ENCODE measurements at places on chromosomes 1 and 21. TPM values are rescaled to one million over a fixed set of nuclear protein-coding genes. Genes with fewer than 3 reads are reported as not detected.

Gene PTGER3
- under 0.01 TPM for total RNA-seq

Gene MEF2D
- total RNA-seq, result 2.9 TPM

Gene DENND1B
- 26.1 TPM for total RNA-seq

DNA sequence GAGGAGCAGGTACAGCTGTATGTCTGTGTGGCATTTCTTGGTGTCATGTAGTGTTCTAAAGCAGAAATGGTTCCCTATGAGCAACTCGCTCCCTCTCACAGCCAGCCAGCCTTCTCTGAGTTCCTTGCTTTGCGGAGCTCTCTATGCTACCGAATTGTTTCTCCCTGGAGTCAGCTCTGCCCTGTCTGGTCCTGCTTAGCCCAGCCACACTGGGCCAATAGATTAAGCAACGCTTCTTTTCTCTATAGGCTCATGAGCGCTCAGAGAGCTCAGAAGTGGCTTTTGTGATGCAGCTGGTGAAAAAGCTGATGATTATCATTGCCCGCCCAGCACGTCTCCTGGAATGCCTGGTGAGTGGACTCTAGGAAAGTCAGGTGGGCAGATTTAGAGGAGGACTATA is 113.1 kb downstream of the PIK3R3 start:
- peaks cover 22% of the 10 kb centered on the region for H3K36me3 ChIP-seq
- H3K4me1 ChIP-seq, result no peaks in the 10 kb centered on the region
- H3K27ac ChIP-seq, result no peak overlapping the region
- H3K4me3 ChIP-seq, result no peak overlapping the region
- DNase-seq, result no peak
- H3K27me3 ChIP-seq, result no peaks in the 10 kb centered on the region

DNA sequence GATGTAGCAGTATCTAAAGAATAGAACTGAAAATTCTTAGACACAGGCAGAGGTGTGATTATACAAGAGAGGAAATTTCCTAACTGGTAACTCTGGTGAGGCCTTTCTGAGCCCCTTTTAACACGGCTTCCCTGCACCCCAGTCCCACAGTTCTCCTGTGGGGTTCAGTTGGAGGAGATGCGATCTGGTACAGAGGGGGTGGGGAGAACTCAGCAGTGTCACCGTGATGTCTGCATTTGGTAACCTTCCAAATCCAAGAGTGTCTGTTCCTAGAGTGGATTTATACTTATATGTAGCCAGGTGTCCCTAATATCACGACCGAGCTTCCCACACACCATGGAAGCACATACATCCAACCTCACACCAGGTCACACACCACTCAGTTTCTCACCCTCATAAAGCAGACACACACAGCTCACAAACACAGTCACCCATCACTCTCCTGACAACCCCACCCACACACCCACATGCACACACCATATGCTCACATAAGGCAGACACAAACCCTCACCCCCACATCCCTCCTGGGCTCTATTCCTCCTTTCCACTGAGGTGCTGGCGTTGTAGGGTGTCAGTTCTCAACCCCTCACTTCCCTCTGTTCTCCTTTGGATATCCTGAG is 48.5 kb downstream of the RHBG start:
- H3K36me3 ChIP-seq, result no peaks in the 10 kb centered on the region
- H3K27me3 ChIP-seq, result peaks cover 85% of the 10 kb centered on the region
- DNase-seq, result no peak
- H3K4me3 ChIP-seq, result no peak overlapping the region

DNA sequence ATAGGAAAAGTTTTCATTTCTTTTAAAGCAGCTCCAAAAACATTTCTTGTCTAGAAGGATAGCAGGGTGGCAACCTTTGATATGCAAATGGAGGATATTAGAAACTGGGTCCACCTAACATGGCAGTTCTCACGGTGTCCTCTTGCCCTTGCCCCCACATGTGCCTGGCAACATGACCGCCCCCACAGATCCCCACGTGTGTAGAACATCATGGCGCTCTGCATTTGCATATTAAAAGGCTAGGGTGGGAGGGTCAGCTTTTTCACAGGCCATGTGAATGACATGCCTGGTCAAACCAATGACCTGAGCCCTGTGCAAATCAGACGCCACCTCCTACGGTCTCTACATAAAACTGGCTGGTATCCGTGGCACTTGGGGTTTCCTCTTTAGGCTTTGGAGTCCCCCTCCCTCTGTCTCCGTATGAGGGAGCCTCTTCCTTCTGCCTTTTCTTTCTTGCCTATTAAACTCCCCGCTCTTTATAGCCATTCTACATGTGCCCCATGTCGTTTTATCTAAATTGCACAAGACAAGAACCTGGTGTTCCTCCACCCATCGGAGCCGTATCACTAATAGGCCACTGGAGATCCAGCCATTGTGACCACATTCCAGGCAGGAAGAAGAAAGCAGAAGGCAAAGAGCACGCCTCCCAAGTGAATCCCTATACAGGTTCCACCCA is 71.3 kb downstream of the WDR4 start:
- H3K27ac ChIP-seq, result no peak overlapping the region
- H3K4me3 ChIP-seq, result no peak overlapping the region
- no peaks in the 10 kb centered on the region for H3K4me1 ChIP-seq
- no peak for DNase-seq
- H3K36me3 ChIP-seq, result no peaks in the 10 kb centered on the region
- H3K27me3 ChIP-seq, result peaks cover 33% of the 10 kb centered on the region

GRCh38 chr1:178630417-178630816 is 94.6 kb upstream of the RALGPS2 start:
- DNase-seq, result peak; percentile 55
- peak overlapping the region; percentile 100 for H3K27ac ChIP-seq
- H3K4me1 ChIP-seq, result peaks cover 34% of the 10 kb centered on the region
- no peaks in the 10 kb centered on the region for H3K27me3 ChIP-seq
- H3K36me3 ChIP-seq, result no peaks in the 10 kb centered on the region

GRCh38 chr1:2187619-2188018 is 7.0 kb downstream of the FAAP20 start:
- no peak overlapping the region for H3K27ac ChIP-seq
- H3K4me1 ChIP-seq, result peaks cover 22% of the 10 kb centered on the region
- H3K27me3 ChIP-seq, result no peaks in the 10 kb centered on the region

GRCh38 chr1:43315481-43315880 is 14.7 kb downstream of the TIE1 start:
- peaks cover 2% of the 10 kb centered on the region for H3K27me3 ChIP-seq
- peaks cover 5% of the 10 kb centered on the region for H3K4me1 ChIP-seq
- H3K36me3 ChIP-seq, result no peaks in the 10 kb centered on the region
- DNase-seq, result no peak

DNA sequence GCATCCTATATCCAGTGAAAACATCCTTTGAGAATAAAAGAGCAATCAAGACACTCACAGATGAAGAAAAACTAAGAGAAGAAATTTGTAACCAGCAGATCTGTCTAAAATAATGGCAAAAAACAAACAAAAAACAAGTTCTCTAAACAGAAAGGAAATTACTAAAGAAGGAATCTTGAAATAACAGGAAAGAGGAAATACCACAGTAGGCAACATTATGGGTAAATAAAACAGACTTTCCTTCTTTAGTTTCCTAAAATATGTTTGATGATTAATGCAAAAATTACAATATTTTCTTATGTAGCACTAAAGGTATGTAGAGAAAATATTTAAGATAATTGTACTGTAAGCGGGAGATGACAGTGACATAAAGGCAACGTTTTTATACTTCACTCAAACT is 23.5 kb downstream of the SLC19A1 start:
- H3K4me3 ChIP-seq, result no peak overlapping the region
- no peaks in the 10 kb centered on the region for H3K27me3 ChIP-seq
- H3K27ac ChIP-seq, result no peak overlapping the region
- no peak for DNase-seq
- H3K4me1 ChIP-seq, result no peaks in the 10 kb centered on the region

DNA sequence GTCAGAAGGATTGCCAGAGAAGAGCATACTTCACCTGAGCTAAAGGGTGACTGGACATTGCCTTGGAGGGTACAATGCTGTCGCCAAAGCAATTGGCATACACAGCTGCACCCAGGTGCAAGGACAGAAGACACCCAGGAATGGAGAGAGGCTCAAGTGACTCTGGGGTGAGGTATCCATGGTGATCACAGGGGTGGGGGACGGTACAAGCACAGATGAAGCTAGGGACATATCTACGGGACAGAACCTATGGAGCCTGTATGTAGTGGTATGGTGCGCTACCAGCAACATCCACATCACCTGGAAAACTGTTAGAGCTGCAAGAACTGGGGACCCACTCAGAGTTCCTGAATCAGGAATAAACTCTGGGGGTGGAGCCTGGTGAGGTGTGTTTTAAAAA is 286.1 kb downstream of the PCP4 start:
- H3K4me1 ChIP-seq, result no peaks in the 10 kb centered on the region
- no peak overlapping the region for H3K4me3 ChIP-seq
- no peaks in the 10 kb centered on the region for H3K36me3 ChIP-seq
- H3K27me3 ChIP-seq, result no peaks in the 10 kb centered on the region
- no peak overlapping the region for H3K27ac ChIP-seq
